ENCODE measurements at places on chromosomes 7 and 10. TPM values are rescaled to one million over a fixed set of nuclear protein-coding genes. Genes with fewer than 3 reads are reported as not detected.

DNA sequence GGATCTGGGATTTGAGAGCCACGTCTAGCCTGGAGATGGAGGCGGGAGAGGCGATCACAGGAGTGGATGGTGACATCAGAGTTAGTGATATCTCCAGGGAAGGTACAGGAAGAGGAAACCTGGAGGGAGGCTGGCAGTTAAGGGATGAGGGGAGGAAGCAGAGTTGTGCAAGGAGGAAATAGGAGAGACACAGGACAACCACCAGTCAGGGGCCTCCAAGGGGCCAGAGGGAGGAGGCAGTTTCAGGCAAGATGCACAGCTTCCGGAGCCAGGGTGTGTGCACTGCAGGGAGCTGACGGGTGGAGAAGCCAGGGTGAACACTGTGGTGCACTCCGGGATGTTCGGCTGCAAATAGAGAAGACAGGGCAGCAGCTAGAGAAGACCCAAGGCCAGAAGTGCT lies 141.2 kb downstream of the GLI3 start:
- DNase-seq: no peak

DNA sequence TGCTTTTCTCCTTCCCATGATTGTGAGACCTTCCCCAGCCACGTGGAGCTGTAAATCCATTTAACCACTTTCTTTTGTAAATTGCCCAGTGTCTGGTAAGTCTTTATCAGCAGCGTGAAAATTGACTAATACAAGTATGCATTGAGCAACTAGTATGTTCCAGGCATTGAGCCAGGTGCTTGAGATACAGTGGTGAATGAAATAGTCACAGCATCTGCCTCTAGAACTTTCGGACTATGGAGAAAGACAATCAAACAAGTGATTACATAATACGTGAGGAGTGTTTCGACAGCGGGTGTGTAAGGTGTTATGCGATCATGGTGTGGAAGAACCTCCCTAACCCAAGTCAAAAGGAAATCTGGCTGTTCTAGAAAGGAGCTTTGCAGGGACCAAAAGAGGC lies 21.6 kb upstream of the NUP205 start:
- DNase-seq: no peak

DNA sequence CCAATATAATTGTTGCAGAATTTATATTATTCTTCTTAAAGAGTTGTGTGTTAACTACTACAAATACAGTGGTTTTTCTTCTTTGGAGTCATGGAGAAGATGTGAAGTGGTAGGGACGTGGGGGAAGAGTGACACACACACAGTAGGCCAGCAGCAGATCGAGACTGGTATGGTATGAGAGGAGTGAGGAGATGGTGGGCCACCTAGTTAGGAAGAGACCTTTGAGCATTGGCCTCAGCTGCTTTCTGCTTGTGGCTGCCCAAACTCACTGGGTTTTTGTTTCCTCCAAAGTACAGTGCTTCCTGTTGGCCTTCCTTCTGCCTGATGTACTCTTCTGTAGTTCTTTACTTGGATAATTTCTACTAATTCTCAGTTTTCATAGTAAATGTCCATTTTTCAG lies 14.6 kb downstream of the VCL start:
- DNase-seq: no peak

GRCh38 chr7:86558680-86559501 lies 84.8 kb upstream of the GRM3 start:
- no peak for DNase-seq

- no peak for DNase-seq
Observed at GRCh38 chr7:47371317-47371716, 210.6 kb downstream of the TNS3 start.

DNA sequence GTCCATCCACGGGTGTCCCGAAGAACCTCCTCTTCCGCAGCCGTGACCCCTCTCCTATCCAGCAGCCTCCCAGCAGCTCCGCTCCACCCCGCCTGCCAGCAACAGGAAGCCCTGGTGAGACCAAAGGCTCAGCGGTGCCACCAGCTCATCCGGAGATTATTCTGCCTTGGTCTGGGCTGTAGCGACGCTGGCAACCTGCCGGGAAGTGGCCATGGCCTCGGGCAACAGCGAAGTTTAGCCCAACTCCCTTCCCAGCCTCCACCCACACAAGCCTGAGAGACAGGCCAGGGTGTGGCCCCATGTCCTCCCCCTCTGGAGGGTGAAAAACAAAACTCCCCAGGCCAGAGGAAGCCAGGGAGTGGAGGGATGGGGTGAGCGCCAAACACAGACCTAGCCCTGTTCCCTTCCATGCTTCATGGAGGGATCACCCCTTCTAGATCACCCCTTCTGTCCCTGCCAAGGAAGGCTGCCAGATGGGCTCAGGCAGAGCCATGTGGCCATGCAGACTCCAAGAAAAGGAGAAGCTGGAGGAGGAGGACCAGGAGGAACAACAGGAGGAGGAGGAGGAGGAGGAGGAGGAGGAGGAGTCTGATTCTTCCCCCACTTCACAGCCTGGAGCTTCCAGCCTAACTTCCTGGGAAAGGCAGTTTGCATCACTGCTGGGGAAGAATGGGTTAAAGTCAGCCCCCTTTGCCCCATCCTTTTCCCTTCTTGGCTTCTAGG lies 918 bp downstream of the CALHM2 start:
- DNase-seq: no peak

- DNase-seq: no peak
Observed at GRCh38 chr7:38373155-38373554, 99.7 kb upstream of the TARP start.

- DNase-seq: no peak
Observed at GRCh38 chr10:47409866-47410256, 25.8 kb upstream of the ZNF488 start.

GRCh38 chr7:85773116-85773728 lies 586.4 kb upstream of the SEMA3D start:
- no peak for DNase-seq

DNA sequence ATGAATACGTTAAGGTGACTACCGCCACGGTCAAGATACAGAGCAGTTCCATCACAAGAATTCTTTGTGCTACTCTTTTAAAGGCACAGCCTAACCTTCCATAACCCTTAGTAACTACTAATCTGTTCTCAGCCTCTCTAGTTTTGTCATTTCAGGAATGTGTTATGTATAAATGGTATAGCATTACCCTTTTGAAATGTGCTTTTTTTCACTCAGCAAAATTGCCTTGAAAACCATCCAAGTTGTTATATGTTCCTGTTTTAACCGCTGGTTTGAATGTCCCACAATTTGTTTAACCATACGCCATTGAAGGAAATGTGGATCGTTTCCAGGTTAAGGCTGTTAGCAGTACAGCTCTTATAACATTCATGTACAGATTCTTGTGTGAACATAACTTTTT lies 32.0 kb downstream of the WAC start:
- DNase-seq: no peak

DNA sequence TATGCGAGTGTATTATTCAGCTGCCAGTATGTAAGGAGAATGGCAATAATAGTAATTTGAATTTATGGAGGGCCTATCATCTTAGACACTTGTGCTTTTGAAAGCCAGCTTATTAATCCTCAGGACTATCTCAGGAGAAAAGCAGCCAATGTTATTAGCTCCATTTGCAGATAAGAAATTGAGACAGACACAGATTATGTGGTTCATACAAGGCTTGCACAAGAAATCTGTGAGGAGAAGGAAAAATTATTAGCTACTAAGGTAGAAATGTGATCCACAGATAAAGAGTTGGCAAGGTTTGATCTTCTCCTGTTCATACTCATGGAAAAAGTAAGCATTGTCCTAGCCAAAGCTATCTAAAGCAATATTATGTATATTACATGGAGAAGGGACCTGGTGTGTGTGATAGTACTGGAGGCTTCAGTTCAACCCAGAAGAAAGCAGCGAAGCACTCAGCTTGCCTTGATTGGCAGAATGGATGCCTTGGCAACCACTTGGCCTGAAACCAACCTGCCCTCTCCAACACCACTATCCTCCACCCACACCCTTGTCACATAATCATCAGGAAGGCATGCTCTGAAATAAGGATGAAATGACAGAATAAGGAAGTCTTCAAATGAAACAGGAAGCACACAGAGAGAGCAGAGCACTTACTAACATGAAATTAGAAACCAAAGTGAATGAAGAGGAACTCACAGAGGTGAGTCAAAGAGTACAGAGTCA lies 18.0 kb downstream of the MACC1 start:
- DNase-seq: no peak

DNA sequence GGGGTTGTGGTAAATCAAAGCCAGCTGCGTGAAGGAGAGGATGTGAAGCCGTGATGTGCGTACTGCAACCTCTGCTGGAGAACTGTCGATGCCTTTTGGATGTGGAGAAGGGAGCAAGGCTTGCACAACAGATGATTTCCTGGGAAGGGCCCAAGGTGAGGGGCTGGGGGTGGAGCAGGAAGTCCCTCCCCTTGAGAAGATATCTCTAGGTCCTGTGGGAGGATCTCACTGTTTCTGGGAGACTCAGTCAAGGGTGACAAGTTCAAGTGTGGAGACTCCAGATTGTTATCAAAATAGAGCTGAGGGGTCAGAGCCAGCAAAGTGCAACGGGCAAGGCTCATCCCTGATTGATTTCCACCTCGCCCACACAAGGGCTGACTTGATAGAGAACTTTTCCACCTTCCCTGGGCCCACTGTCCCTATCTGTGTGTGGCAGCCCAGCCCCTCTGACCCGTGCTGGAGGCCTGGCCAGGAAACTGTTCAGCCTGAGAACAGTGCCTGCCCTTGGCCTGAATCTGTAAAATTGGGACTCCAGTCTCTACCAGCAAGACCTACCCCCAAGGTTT lies 55.0 kb downstream of the COL13A1 start:
- DNase-seq: no peak

- DNase-seq: no peak
Observed at GRCh38 chr7:96033009-96033598, 260.8 kb downstream of the DYNC1I1 start.

DNA sequence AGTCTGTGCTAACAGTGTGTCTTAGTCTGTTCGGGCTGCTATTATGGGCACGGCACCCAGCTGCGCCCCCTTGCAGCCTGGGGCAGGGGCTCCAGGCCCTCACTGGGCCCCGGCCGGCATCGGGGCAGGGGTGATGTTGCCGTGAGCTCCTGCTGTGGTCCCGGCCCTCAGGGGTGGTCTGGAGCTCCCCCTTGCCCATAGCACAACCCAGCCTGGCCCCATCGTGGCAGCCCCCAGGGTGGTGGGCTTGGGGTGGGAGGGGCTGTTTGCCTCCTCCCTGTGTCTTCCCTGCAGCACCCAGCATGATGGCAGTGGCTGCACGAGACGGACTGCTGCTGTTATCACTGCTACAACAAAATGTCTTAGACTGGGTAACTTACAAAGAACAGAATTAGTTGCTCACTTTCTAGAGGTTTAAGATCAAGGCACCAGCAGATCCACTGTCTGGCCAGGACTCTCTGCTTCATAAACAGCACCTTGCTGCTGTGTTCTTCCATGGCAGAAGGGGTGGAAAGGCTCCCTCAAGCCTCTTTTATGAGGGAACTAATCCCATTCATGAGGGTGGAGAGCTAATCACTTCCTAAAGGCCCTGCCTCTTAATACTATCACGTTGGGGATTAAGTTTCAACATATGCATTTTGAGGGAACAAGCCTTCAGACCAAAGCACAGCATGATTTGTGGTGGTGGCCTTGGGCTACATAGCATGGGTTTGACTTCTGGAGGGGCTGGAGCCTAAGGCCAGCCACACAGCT lies 149.5 kb downstream of the SEC23IP start:
- no peak for DNase-seq

DNA sequence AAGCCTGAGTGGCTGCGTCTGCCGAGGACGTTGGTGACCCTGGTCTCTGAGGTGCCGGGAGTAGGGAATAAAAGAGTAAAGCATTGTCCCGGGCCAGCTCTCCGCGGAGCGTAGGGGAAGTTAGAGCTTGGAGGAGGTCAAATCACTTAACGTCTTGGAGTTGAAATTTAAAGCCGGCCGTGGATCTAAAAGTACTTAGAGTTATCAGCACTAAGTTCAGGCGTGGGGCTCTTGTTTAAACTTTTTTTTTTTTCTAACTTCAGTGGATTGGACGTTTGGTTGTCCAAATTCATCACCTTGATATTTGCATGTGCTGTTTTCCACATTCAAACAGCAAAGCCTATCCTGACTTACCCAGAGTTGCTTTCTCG lies 700 bp downstream of the NIPSNAP2 start:
- DNase-seq: no peak

GRCh38 chr10:128022261-128023196 lies 103.7 kb downstream of the MKI67 start:
- DNase-seq: no peak

- no peak for DNase-seq
Observed at GRCh38 chr7:4641091-4641666, 40.9 kb upstream of the FOXK1 start.

DNA sequence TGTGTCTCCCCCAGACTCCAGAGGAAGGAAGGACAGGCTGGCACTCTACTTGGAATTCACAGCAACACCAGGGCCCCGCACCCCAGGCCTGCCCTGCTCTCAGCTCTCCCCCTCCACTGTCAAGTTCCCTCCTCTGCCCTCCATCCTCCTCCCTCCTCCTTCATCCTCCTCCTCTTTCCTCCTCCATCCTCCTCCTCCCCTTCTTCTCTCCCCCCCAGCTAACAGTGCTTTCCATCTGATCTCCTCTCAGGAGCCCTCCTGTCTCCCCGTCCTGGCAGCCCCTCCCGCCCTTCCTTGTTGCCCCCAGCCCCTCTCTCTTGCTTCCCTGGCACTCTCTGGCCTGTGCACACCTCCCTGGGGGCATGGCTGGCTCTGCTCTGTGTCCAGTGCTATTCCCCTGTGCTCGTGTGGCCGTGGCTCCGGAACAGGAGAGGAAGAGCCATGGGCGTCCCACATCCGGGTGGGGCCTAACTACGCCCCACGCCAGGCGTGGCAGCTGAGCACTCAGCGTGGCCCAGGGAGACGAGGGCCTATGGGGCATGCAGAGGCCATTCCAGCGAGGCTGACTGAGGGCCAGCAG lies 64.2 kb downstream of the PWWP2B start:
- no peak for DNase-seq

GRCh38 chr7:32477649-32477980 lies 12.6 kb downstream of the LSM5 start:
- no peak for DNase-seq

DNA sequence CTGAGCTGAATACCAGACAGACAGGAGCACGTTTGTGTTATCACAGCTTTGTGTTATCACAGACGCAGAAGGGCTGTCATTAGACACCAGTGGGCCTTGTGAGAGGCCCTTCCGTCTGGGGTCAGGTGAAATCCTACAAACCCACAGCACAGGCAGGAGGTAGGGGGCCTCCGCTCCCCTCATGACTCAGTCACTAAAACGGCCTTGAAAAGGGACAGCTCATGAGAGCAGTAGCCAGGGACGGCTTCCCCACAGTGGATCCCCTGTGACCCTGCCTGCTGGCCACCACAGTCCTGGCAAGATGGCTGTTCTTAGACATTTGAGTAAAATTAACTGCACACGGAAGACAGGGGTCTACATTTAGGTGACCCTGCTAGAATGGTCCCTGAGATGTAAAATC lies 215.8 kb upstream of the PPP2R2D start:
- no peak for DNase-seq

- DNase-seq: no peak
Observed at GRCh38 chr10:110017907-110018306, 10.1 kb downstream of the ADD3 start.

OR2A12 gene
- not detected for polyA plus RNA-seq

CFAP46 gene
- polyA plus RNA-seq: 10.0 TPM

CTAGE15 gene
- 0.21 TPM for polyA plus RNA-seq

CPA4 gene
- 1.5 TPM for polyA plus RNA-seq

PSTK gene
- 11.6 TPM for polyA plus RNA-seq

IGFBP1 gene
- 0.90 TPM for polyA plus RNA-seq

VGF gene
- polyA plus RNA-seq: 0.08 TPM

AOC1 gene
- 68.7 TPM for polyA plus RNA-seq

RADIL gene
- polyA plus RNA-seq: 2.5 TPM

PRPS1L1 gene
- polyA plus RNA-seq: not detected

All from left renal pelvis (tissue), 4 donors.